ENCODE measurements at places on chromosomes 4 and X. TPM values are rescaled to one million over a fixed set of nuclear protein-coding genes. Genes with fewer than 3 reads are reported as not detected.

KLHL4 gene
- polyA plus RNA-seq, result 7.1 TPM

PORCN gene
- polyA plus RNA-seq, result 9.7 TPM

IL9R gene
- 0.13 TPM for polyA plus RNA-seq

RASGEF1B gene
- 12.7 TPM for polyA plus RNA-seq

BMX gene
- 0.38 TPM for polyA plus RNA-seq

RBM46 gene
- 0.07 TPM for polyA plus RNA-seq

CHRDL1 gene
- polyA plus RNA-seq, result 10.5 TPM

CFAP99 gene
- polyA plus RNA-seq, result 0.95 TPM

GRCh38 chr4:13665701-13666660 is 38.5 kb upstream of the BOD1L1 start:
- no peak for DNase-seq

DNA sequence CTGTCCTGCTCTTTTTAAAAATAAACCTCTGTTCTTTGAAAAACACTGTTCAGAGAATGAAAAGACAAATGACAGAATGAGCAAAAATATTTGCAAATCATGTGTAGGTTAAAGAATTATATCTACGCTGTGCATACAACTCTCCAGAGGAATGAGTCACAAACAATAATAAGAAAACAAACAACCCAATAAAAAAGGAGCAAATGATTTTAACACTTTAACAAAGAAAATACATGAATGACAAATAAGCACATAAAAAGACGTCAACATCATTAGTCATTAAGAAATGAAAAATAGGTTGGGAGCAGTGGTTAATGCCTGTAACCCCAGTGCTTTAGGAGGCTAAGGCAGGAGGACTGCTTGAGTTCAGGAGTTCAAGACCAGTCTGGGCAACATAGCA is 21.1 kb upstream of the LRCH2 start:
- DNase-seq, result no peak

- peak; percentile 34 for DNase-seq
Observed at GRCh38 chrX:73562984-73563737, at the start of gene CHIC1. CHIC1 (plus strand) TSS chrX:73563197; CDS start chrX:73563285, 88 bp downstream.

GRCh38 chr4:10639100-10639499 is 45.5 kb downstream of the CLNK start:
- no peak for DNase-seq

DNA sequence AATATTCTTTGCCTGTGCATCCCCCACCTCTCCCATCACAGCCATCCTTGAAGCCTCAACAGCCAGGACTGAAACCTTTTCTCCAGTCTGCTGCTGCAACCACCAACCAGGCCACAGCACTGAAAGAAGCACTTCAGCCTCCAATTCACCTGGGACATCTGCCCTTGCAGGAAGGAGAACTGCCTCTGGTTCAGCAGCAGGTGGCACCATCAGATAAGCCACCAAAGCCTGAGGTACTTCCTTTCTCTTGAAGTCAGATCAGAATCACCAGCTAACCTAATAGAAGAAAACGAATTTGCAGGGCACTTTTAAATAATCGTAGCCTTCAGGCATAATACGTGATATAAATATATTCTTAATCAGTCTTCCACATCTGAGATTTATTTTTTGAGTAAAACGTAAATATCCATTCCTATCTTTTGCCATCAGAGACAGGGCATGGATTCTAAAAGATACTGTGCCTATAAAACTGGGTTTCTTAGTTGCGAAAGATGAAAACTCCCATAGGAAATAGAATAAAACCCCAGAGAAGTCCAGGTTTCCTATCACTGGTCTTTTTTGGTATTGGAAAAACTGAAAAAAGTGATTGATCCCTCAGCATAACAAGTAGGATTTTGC is 9.5 kb downstream of the AMBN start:
- no peak for DNase-seq

All from left renal cortex interstitium (tissue), 4 donors.